ENCODE measurements at places on chromosomes 5 and 9. TPM values are rescaled to one million over a fixed set of nuclear protein-coding genes. Genes with fewer than 3 reads are reported as not detected.

- no peaks in the 10 kb centered on the region for H3K27me3 ChIP-seq
- H3K36me3 ChIP-seq, result peaks cover 10% of the 10 kb centered on the region
These were observed 122.4 kb upstream of the SLC12A2 start for GRCh38 chr5:127961006-127961762.

Gene MAMDC4
- 9.4 TPM for total RNA-seq

DNA sequence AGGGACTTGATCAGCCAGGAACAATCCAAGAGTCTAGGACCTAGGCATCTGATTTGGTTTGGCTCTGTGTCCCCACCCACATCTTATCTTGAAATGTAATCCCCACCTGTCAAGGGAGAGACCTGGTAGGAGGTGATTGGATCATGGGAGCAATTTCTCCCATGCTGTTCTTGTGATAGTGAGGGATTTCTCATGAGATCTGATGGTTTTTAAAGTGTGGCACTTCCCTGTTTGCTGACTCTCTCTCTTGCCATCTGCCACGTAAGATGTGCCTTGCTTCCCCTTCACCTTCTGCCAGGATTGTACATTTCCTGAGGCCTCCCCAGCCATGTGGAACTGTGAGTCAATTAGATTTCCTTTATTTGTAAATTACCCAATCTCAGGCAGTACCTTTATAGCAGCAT, 201.7 kb upstream of the ACTBL2 start:
- DNase-seq, result no peak
- peaks cover 5% of the 10 kb centered on the region for H3K4me1 ChIP-seq
- no peak overlapping the region for H3K27ac ChIP-seq
- no peaks in the 10 kb centered on the region for H3K27me3 ChIP-seq

- H3K4me1 ChIP-seq, result no peaks in the 10 kb centered on the region
- peaks cover 63% of the 10 kb centered on the region for H3K27me3 ChIP-seq
These were observed 54.4 kb upstream of the SH3PXD2B start for GRCh38 chr5:172508471-172509404.

- peaks cover 18% of the 10 kb centered on the region for H3K4me1 ChIP-seq
- H3K27ac ChIP-seq, result peak overlapping the region; percentile 86
- DNase-seq, result no peak
- no peaks in the 10 kb centered on the region for H3K36me3 ChIP-seq
These were observed 72.1 kb upstream of the RASA1 start for GRCh38 chr5:87195616-87196015.

GRCh38 chr9:5596173-5596572, 32.7 kb upstream of the RIC1 start:
- no peak overlapping the region for H3K27ac ChIP-seq
- no peaks in the 10 kb centered on the region for H3K36me3 ChIP-seq
- no peaks in the 10 kb centered on the region for H3K27me3 ChIP-seq
- H3K4me1 ChIP-seq, result peaks cover 5% of the 10 kb centered on the region
- H3K4me3 ChIP-seq, result no peak overlapping the region
- no peak for DNase-seq

DNA sequence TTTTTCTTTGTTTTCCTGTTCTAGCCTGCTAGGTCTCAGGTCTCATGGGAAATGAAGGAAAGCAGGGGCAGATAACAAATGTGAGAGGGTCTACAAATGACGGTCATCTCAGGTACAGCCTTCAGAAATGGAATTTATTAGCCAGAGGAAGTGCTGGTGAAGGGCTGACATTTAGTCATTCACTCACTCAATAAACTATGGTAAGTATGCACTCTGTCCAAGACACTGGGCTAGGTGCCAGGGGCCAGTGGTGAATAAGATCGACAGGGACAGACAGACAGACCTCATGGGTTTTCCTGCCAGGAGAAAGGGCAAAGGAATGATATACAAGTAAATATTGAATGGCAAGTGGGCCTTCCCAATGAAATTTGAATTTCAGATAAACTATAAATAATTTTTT, 6.3 kb downstream of the PDE6A start:
- no peak overlapping the region for H3K4me3 ChIP-seq
- peak overlapping the region; percentile 90 for H3K27ac ChIP-seq
- no peaks in the 10 kb centered on the region for H3K27me3 ChIP-seq
- DNase-seq, result no peak

DNA sequence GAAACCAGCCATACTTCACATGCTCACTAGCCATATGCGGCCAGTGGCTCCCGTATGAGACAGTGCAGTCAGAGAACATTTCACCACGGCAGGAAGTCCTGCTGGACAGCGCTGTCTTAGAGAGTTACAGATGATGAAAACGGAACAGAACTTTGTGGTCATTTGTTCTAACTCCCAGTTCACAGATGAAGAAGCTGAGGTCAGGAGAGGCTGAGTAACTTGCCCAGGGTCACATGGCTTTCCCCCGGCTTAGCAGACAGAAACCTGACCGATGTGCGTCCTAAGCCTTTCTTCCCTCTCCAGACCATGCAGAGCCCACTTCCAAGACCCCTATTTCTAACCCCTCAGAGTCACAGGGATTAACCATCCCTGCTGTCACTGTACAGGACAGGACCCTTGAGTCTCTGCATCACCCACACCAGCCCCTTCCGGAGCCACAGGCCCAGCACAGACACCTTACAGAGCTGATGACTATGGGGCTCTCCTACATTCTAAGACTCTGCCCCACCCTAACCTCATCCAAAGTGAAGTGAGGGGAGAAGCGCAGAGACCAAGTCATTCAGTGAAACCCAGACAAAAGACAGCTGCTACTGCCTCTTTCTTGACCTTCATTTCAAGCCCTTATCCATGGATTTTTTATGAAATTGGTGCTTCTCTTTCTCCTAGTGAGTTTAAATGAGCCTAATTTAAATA, 86.9 kb downstream of the PTPN3 start:
- H3K27me3 ChIP-seq, result no peaks in the 10 kb centered on the region
- no peak overlapping the region for H3K27ac ChIP-seq
- DNase-seq, result no peak
- H3K4me3 ChIP-seq, result no peak overlapping the region
- H3K36me3 ChIP-seq, result peaks cover 5% of the 10 kb centered on the region

DNA sequence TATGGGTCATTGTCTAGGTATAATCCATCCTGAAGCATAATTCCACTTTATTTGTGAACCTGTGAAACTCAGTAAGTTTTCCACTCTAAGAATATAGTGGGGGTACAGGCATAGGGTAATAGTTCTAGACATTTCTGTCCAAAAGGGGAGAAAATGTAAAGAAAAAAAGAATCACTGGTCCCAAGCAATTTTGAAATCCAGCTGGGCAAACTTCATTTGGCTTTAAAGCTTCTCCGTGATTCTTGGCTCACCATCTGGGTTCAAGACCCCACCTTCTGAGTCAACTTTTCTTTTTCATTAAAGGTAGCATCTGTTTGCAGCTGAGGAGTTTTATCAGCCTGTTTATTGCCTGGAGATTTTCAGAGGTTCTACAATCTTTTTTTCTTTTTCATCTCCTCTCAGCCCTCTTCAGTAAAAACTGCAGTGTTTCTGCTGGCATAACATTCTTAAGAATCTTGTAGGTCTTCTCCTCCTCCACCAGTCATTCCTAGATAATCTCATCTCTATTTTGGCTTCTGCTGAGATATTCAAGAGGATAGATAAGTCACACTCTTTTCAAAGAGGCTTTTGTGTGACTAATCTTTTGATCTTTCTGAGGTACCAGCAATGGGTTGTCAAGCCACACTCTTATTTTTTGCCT, 126.1 kb upstream of the PITX1 start:
- no peak for DNase-seq
- no peak overlapping the region for H3K4me3 ChIP-seq
- peaks cover 4% of the 10 kb centered on the region for H3K36me3 ChIP-seq
- no peak overlapping the region for H3K27ac ChIP-seq
- peaks cover 50% of the 10 kb centered on the region for H3K27me3 ChIP-seq

DNA sequence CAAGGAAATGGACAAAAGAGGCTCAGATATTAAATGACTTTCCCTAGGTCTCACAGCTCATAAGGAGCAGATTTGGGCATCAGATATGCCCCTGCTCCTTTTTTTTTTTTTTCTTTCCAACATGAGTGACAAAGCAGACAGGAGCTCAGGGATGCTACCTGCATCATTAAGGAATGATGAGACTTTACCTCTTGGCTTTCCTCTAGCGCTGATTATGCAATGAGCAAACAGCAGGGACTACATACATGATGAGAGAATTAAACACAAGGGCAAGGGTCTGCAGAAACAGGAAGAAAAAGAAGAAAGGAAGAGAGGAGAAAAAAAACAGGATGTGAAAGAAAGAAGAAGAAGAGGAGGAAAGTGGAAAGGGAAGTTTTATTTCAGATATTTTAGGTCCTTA, 179.9 kb downstream of the PPP2R2B start:
- H3K4me3 ChIP-seq, result no peak overlapping the region
- no peaks in the 10 kb centered on the region for H3K4me1 ChIP-seq
- no peaks in the 10 kb centered on the region for H3K36me3 ChIP-seq
- no peak for DNase-seq
- H3K27ac ChIP-seq, result no peak overlapping the region

Gene HAVCR2
- total RNA-seq, result 0.21 TPM

Gene CMBL
- 24.2 TPM for total RNA-seq

DNA sequence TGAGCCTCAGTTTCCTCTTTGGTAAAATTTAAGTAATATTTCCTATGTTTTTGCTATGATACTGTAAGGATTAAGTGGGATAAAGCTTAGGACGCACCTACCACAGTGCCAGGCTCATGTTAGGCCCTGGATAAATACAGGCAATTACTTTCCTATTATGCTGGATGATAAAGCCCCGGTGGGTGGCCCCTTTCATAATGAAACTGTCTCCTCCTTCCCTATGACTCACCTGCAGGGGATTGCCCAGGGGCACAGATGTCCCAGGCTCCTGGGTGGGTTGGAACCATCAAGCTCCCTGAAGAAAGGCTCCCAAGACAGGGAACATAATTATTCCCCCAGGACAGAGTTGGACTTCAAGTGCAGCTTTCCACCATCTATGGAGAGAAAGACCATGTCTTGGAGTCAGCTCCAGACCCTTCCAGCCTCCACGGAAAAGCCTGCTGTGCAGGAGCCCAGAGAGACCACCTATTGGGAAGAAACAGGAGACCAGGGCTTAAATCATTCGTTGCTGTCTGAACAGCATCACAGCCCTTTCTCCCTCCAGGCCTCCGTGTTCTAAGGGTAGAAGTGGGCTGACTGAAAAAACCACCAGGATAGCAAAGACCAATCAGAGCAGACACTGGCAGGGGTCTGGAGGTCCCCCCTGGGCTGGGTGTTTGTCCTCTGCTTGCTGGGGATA, 43.2 kb upstream of the FOXE1 start:
- no peak for DNase-seq
- H3K36me3 ChIP-seq, result no peaks in the 10 kb centered on the region
- H3K4me3 ChIP-seq, result no peak overlapping the region
- H3K4me1 ChIP-seq, result no peaks in the 10 kb centered on the region

DNA sequence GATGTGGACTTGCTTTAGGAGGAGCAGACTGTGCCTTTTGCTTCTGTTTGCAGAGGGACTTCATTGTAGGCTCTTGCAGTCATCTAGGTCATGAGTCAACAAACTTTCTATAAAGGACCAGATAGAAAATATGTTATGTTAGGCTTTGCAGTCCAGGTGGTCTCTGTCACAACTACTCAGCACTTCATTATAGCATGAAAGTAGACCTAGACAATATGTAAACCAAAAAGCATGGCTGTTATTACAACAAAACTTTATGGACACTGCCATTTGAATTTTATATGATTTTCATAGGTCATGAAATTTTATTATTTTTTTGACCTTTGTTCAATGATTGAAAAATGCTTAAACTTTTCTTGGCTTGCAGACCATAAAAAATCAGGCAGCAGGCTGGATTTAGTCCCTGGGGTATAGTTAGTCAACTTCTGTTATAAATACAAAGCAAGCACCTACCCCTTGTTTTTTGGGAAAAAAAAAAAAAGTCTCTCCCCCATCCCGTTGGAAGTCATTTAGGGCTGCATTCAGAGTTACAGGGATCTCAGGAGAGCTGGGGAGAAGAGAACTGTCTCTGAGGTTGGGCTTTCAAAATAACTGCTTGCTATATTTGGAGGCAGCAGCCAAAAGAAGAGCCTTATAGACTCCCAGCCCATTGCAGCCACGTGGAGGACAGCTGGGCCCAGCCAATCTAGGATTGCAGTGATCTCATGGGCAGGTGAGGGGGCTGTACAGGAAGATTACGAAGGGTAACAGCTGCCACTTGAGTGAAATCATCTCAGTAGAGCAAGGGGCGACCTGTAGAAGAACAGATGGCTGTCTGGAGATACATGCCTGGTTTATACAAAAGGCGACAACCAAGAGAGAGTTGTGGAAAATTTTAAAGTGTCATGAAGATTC, 136.6 kb upstream of the TNC start:
- H3K36me3 ChIP-seq, result no peaks in the 10 kb centered on the region
- DNase-seq, result no peak
- H3K4me3 ChIP-seq, result no peak overlapping the region
- H3K27ac ChIP-seq, result no peak overlapping the region

DNA sequence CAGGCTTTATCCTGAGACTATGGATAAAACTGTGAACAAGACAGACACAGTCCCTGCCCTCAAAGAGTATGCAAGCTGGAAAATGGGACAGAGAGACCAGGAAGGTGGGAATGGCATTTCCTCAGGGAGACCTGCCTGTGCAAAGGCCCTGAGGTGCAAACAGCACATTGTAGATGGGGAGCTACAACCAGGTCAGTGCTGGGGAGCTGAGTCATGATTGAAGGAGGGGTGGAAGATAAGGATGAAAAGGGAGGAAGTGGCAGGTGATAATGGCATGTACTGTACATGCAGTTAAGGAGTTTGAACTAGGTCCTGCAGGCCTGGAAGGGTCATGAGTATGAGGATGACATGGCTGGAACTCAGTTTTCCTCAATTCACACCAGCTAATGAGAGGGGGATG, 75.5 kb upstream of the BOD1 start:
- DNase-seq, result no peak
- H3K27ac ChIP-seq, result no peak overlapping the region
- H3K27me3 ChIP-seq, result no peaks in the 10 kb centered on the region
- H3K4me1 ChIP-seq, result peaks cover 31% of the 10 kb centered on the region

Gene CDH10
- total RNA-seq, result not detected

DNA sequence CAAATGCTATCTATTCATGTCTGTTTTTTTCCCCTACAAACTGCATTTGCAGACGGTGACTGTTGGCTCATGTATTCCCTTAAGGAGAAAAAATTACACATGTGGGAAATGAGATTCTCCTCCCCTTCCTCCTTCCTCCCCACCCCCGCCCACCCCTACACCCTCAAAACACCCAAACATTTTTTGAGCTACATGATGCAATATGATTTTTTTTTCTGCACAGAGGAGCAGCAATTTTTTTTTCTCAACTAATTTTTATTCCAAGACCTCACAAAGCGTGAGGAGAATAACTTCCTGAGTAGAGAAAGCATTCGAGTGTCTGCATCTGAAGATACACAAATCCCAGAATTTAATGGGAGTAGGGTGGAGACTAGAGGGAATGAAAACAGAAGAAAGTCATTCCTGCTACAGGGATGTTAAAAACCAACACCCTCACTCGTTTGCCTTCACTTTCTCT, 118.1 kb downstream of the PRDM6 start:
- no peak overlapping the region for H3K27ac ChIP-seq
- H3K4me1 ChIP-seq, result peaks cover 11% of the 10 kb centered on the region
- H3K27me3 ChIP-seq, result no peaks in the 10 kb centered on the region
- no peak for DNase-seq
- no peak overlapping the region for H3K4me3 ChIP-seq

Gene PAX5
- total RNA-seq, result not detected

GRCh38 chr9:111144741-111145140, 106.5 kb upstream of the LPAR1 start:
- no peaks in the 10 kb centered on the region for H3K27me3 ChIP-seq
- no peak overlapping the region for H3K27ac ChIP-seq
- H3K4me1 ChIP-seq, result peaks cover 13% of the 10 kb centered on the region
- no peak overlapping the region for H3K4me3 ChIP-seq
- no peak for DNase-seq

All from osteocyte (in vitro differentiated cells).